Activated CD4-positive, alpha-beta T cell treated with anti-CD3 and anti-CD28 coated beads, Interleukin-10, Interleukin-2, amounts not matched to agents 100 ng/mL and 50 ng/mL, durations not matched to agents 16 hours and 8 hours (primary cell): ENCODE measurements at places on chromosomes 2 and 18.

GRCh38 chr2:86237172-86237571 is 37.9 kb downstream of the MRPL35 start:
- DNase-seq: no peak

- DNase-seq: no peak
Observed at GRCh38 chr18:74613381-74613780, 15.7 kb downstream of the ZNF407 start.

DNA sequence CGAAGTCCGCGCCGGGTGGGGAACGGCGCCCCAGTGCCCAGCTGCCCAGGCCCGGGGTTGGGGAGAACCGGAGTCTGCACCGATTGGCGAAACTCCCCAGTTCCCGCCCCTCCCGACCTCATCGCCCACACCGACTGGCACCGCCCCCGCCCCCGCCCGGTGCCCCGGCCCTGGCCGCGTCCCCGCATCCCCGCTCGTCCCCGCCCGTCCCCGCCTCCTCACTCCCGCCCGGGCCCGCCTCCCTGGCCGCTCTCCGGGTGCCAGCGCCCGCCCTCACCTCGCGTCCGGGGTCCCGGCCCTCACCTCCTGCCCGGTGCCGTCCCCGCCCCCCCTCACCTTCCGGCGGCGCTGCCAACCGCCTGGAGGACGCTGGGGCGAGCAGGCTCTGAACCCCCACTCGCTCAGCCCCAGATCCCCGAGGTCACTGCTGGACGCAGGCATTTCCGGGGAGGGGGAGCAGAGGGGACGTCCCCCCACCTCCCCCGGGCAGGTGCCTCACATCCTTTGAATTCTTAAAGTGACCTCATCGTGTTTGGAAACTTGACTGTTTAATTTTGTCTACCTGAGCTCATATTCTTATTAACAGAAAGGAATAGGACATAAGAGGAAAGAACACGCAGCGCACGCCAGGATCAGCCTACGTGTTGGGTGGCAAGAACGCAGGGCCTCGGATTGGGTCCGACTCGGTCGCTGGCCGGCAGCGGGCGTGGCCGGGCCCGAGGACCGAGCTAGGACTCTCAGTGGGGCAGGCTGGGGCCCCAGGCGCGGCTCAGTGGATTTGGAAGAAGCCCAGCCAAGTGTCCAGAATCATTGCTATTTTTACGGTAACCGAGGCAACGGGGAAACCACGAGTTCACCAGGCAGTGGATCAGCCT is at the start of gene FAM110C:
Gene FAM110C (minus strand): TSS at position 35 of the 875 bp plus-strand sequence. CDS start 120 bp downstream, outside the sequence.
- peak; percentile 24 for DNase-seq

GRCh38 chr2:164710837-164711765 is 89.8 kb upstream of the GRB14 start:
- no peak for DNase-seq

GRCh38 chr2:15982285-15983044 is 42.1 kb downstream of the MYCN start:
- no peak for DNase-seq

DNA sequence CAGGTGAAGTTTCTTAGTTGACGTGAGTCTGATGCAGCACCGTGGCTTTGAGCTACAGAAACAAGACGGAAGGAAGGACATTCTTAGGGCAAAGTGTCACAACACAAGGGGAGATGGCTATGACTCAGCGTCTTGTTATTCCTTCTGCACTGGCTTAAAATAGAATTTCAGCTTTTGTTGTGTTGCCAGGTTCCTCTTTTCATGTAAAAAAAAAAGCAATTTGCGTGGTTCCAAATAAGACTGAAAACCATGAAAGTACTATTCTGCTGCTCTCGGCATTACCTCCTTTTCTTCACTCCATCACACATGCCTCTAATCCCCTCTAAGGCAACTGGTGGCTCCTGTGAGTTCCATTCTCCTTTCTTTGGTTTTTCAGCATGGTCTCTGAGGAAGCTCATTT is 150.1 kb downstream of the ANTXR1 start:
- DNase-seq: peak; percentile 18

GRCh38 chr2:201182650-201183364 is at the start of gene CASP10:
TSS of gene CASP10 (plus strand) at chr2:201183141. CDS start at chr2:201185778, 2,637 bp downstream.
- peak; percentile 69 for DNase-seq

GRCh38 chr2:230221493-230221892 is 1.7 kb upstream of the SP110 start:
- no peak for DNase-seq

DNA sequence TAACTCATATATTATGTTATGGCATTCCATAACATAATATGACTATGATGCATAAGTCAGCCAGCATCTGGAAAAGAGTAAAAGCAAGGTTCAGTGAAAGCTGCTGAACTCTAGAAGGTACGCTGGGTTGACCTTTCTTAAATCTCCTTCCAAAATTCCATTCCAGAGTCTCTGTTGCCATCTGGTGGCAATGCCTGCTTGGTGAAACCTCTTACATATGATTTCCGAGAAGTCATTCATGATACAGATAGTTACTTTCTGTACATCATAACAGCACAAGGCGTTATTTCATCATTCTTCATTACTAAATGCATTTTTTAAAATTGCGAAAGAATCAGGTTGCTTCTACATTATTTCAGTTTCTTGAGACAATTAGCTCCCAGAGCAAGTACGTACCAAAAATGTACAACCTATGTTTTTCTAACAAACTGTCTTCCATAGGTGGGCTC is 7.0 kb upstream of the EPG5 start:
- DNase-seq: peak; percentile 86

DNA sequence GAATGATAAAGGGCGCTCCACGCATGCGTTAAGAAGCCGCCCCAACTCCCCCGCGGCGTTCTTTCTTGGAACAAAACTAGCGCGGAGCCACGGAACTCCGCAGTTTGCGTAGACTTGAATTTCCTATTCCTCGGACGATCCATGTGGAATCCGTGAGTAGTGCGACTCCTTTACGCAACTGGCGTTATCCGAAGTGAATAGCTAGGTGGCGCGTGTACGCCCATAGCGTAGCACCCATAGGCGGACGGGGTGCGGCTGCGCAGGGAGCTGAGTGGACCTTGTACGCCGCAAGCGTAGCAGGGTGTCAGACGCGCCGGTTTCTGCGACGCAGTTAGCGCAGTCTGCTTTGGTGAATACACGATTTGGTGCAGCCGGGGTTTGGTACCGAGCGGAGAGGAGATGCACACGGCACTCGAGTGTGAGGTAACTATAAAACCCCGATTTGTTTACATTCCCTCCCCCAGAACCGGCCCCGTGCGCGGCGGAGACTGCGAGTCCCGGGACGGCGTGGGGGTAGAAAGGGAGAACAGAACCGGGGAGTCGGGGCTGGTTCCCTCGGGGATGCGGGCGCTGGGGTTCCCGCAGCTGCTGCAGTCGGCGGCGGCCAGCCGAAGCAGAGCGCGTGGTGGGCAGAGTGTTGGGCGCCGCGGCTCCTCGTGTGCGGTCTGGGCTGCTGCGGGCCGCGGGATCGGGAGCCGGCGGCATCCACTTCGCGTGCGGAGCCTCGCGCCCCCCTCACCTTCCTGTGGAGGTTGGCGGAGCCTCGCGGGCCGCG is at the start of gene SLC39A10:
Gene SLC39A10 (plus strand): TSS at position 368 of the 775 bp plus-strand sequence. CDS start 22,817 bp downstream, outside the sequence.
- peak; percentile 96 for DNase-seq

- no peak for DNase-seq
Observed at GRCh38 chr2:35468245-35468644, 887.3 kb upstream of the CRIM1 start.

GRCh38 chr2:144467502-144468137 is 52.3 kb downstream of the ZEB2 start:
- peak; percentile 41 for DNase-seq

DNA sequence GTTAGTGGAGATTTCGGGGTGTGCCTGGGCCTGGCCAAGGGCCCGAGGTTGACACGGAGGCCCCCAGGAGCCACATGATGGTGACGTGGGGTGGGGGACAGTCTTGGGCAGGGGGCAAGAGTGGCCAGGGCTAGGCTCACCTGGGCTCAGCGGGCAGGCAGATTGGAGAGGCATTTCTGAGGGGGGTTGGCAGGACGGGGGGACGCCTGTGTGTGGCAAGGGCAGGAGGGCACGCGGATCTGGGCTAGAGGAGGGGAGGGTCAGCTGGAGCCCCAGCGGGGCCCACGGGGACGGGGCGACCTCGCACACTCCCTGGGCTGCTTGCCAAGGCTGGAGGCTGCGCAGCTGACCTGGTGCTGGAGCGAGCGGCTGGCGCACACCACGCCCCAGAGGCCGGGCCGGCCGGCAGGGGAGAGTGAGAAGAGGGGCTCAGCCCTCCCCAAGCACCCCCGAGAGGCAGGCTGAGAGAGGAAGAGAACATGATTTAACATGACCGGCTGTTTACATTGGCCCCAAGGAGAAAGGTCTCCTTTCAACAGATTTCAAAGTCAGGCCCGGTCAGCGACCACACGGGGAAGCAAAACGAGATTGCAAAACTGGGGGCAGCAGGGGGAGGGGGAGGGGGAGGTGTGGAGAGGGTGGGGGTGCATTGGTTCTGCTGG is 38.0 kb upstream of the SNED1 start:
- DNase-seq: no peak

GRCh38 chr18:44838971-44839666 is 158.4 kb downstream of the SETBP1 start:
- DNase-seq: peak; percentile 88

GRCh38 chr2:166092889-166093288 is 34.9 kb downstream of the SCN1A start:
- no peak for DNase-seq

DNA sequence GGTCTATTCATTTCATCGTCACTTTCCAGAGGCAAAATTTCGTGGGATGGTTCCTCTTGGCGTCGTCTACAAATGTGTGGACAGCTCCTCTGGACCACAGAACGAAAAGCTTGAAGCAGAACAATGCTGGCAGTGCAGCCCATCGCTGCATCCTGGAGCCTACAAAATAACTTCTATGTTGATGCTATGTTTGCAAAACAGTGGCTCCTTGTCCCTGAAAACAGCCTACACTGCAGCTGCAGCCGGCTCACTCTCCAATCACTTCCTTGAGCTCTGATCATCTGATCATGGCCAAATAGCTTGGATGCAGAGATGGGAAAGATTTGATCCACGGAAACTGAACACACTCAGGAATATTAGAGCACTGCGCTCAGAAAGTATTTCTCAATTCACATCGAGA is 60.0 kb downstream of the DOCK10 start:
- no peak for DNase-seq

DNA sequence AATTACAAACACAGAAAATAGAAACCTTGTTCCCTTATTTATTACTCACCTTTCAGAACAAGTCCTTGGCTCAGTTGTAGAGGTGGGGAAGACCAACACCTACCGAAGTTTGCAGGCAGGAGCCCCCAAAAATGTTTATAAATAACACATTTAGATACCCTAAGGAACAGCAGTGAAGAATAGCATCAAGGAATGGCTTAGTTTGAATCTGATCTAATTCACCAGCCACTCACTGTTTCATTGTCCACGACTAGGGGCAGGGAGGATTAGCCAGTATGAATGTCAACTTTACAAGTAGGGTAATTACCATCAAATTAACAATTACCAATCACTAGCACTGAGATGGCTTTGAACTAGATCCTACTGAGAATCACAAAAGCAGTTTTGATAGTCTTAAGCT is 65.4 kb downstream of the PRPF40A start:
- no peak for DNase-seq

GRCh38 chr2:241358470-241358869 is 2.4 kb downstream of the FARP2 start:
- peak; percentile 56 for DNase-seq

DNA sequence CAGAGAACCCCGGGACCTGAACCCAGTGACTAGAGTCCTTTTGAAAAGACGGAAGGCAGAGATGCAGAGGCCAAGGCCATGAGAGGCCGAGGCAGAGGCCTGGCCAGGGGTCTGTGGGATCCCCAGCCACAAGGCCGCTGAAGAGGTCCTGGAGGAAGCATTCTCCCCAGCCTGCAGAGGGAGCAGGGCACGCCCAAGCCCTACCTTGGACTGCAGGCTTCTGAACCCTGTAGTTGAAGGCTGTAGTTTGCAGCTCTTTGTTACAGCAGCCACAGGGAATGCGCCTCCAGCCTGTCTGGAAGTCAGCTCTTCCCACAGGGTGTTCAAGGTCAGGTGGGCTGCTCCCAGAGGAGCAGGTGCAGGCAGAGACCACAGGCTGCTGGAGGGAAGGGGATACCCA is 22.1 kb upstream of the PXDN start:
- no peak for DNase-seq

DNA sequence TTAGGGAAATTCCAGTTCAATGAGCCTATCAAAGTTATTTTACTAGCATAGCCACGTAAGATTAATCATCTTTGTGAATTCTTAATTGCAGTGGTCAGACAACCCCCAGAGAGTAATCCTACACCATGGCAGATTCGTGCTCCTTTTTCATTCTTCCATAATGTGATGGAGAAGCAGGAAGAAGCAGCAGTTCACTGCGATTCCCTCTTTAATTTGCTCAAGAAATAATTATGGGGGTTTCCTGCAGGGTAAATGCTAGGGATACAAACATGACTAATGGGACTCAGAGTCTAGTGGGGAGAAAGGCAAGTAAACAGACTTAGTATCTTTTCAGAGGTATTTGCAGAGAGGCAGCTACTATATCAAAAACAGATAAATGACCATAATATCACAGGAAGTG is 175.8 kb upstream of the HNRNPA3 start:
- DNase-seq: no peak

GRCh38 chr2:75113231-75113869 is 86.0 kb downstream of the TACR1 start:
- DNase-seq: no peak

DNA sequence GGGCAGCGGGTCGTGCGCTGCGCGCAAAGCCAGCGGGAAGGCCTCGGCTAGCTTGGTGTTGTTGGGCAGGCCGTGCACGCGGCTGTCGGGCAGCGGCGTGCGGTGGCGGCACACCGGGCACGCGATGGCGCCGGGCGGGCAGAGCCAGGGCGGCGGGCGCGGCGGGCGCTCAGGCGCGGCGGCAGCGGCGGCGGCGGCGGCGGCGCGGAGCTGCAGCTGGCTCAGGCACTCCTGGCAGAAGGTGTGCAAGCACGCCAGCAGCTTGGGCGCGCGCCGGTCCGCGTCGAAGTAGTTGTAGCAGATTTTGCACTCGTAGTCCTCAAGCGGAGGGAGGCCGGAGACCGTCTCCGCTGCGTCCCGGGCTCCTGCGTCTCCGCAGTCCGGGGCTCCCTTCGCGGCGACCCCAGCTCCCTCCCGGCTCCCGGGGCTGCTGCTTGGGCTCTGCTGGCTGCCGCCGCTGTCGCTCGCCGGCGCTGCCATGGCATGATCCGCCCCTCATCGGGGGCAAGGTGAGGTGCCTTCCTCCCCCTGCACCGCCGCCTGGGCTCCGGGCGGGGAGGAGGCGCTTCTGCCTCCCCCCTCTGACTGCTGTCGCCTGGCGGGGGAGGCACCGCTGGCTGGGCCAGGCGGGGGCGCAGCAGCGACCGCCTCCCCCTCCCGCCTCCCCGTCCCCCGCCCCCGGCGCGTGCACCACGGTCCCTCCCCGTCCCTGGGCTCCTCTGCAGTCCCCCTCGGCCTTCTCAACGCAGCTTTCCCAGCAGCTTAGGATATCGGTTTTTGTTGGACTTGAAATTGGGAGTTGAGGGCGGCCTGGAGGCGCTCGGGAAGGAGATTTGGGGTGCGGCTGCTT is 21.0 kb upstream of the PAX3 start:
- DNase-seq: peak; percentile 21

DNA sequence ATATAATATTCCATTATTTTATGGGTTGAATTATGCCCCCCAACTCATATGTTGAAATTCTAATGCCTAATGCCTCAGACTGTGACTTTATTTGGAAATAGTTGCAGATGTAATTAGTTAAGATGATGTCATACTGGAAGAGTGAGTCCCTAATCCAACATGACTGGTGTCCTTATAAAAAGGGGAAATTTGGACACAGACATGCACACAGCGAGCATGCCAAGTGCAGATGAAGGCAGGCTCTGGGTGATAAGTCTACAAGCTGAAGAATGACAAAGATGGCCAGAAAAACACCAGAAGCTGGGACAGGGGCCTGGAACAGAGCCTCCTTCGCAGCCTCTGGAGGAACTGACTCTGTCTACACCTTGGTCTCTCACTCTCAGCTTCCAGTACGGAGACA is 10.0 kb upstream of the ASAP2 start:
- no peak for DNase-seq
